Gastroesophageal sphincter (tissue), 4 donors: ENCODE measurements at places on chromosomes 3 and 15.

DNA sequence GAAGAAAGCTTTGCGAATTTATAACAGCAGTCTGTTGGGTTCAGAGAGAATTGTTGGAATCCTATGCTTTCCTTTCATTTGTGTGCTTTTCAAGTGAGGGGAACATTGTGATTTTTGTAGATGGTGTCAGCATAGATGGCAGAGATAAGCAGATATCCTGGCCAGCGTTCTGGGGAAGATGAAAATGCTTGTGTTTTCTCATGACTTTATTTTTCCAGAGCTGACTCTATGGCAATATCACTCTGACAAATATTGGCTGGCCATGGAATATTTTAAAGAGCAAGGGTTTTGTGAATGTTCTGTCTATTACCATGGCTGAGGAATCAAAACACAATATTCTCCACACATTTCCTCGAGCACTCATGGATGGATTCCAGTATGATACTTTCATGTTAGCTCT, 108.8 kb downstream of the MITF start:
- no peak for ATAC-seq

GRCh38 chr3:29280404-29281093, at the start of gene RBMS3:
TSS of gene RBMS3 (plus strand) at chr3:29281071.
- peak; percentile 93 for ATAC-seq

DNA sequence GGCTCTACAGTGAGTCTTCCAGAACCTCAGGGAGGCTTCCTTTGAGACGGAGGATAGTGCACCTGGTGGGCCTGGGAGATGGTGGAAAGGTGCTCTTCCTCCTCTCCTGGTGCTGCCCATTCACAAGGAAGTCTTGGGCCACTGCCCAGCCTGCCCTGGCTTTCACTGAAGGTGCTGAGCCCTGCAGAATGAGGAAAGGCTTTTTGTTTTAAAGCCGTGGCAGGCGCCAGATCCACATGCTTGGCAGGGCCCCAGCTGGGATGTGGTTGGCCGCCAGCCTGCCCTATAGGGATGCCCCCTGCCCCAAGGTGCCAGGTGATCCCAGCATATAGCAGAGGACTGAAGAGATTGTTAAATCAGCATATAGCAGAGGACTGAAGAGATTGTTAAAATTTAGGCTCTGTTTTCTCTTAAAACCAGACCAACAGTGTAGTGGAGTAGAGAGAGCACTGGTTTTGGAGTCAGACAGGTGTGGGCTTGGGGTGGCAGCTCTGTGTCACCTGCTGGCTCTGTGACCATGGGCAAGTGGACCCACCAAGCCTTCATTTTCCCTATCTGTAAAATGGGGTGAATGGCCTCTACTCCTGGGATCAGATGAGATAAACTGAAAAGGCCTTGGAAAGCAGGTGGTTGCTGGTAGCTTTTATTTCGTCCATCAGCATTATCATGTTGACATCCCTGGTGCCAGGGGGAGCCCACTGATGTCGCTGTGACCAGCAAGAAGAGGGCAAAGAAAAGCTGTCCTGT, 53.3 kb downstream of the SLC6A6 start:
- ATAC-seq, result no peak

GRCh38 chr3:119560160-119560559, 746 bp upstream of the CD80 start:
- no peak for ATAC-seq

- ATAC-seq, result no peak
These were observed 172.7 kb downstream of the WDR72 start for GRCh38 chr15:53586799-53587198.

GRCh38 chr3:45688194-45688881, 858 bp upstream of the SACM1L start:
- no peak for ATAC-seq

DNA sequence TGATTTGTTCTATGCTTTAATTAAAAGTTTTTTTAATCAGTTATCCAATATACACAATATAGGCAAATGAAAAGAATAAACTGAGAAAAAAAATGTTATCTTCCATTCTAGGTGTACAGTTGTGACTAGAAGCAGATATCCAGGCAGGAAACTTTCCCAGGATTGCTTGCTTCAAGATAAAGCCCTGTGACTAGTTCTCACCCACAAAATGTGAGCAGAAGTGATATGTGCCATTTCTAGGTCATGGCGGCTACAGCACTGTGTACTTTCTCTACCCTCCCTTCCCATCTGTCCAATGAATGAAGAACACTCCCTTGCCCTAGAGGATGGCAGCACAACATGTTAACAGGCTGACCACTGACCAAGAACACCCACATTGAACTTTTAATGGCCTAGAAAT, 110.5 kb upstream of the STT3B start:
- ATAC-seq, result no peak
